ENCODE measurements at places on chromosomes 4 and X. TPM values are rescaled to one million over a fixed set of nuclear protein-coding genes. Genes with fewer than 3 reads are reported as not detected.

RAB40A gene
- 0.65 TPM for polyA plus RNA-seq

TLR3 gene
- 1.6 TPM for polyA plus RNA-seq

SPANXA2 gene
- not detected for polyA plus RNA-seq

NRK gene
- 227 TPM for polyA plus RNA-seq

TMEM47 gene
- 77.3 TPM for polyA plus RNA-seq

BEND4 gene
- 0.12 TPM for polyA plus RNA-seq

SSX4 gene
- not detected for polyA plus RNA-seq

DNA sequence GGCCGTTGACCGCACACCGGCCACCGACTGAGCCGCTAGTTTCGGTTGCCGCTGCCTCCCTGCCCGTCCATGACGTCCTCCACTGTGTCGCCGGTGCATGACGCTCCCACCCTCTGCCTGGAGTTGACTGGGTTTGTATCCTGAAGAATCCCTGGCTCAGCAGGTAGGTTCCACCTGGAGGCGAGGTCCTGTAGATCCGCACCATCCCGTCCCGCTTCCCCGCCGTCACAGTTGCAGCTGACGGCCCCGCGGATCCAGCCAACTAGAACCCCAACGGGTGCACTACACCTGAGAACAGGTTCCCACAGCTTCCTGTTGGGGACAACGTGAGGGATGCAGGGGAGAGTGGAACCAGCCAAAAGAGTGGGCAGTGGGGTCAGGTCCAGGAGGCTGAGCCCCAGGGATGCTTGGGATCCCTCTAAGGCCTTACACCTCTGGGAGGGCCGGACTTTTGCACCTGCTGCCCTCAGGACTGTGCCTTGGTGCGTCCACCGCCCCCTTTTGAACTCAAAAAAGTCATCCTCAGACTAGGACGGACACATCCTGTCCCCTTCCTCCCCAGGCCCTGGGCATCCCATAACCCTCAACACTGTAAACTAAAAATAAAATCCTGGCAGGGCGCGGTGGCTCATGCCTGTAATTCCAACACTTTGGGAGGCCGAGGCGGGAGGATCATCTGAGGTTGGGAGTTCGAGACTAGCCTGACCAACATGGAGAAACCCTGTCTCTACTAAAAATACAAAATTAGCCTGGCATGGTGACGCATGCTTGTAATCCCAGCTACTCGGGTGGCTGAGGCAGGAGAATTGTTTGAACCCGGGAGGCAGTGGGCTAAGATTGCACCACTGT is 1.1 kb upstream of the SLBP start:
- no peak for DNase-seq

- DNase-seq: no peak
These were observed 10.8 kb downstream of the AWAT2 start for GRCh38 chrX:70038951-70039350.

DNA sequence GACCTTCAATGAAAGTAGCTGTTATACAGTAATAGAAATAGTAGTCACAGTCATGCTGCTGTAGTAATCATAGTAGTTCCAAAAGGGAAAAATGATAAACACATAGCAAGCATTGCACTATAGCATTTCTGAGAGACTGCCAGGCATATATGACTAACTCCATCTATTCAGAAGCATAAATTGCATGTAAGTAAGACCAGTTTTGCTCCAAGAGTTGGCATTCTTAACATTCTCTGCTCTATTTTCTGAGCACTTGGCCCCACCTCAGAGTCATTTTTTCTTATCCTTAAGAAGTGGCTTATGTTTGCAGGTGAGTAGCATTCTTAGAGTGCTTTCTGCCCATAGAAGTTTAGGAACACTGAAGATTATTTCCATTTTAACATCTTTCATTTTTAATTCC is 490.3 kb upstream of the TECRL start:
- no peak for DNase-seq

GRCh38 chr4:23881052-23881501 is 8.8 kb downstream of the PPARGC1A start:
- DNase-seq: no peak

DNA sequence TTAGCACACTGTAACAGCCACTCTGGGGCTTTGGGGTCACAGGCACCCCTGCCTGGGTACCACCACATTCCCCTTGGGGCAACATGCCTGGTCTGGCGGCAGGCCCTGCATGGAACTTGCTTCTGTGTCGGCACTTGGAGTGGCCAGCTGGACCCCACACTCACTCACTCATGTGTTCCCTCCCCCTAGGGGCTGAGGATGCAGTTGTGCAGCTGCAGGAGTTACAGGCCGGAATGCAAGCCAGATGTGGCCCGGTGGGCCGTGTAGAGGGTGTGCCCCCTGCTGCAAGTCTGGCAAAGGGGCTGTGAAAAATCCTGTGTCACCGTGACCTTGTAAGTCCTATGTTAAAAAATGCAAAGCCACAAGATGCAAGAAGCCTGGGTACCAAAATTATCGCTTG is 34.2 kb downstream of the ATXN3L start:
- DNase-seq: no peak

- no peak for DNase-seq
These were observed 38.9 kb upstream of the PLAC8 start for GRCh38 chr4:83153417-83153816.

DNA sequence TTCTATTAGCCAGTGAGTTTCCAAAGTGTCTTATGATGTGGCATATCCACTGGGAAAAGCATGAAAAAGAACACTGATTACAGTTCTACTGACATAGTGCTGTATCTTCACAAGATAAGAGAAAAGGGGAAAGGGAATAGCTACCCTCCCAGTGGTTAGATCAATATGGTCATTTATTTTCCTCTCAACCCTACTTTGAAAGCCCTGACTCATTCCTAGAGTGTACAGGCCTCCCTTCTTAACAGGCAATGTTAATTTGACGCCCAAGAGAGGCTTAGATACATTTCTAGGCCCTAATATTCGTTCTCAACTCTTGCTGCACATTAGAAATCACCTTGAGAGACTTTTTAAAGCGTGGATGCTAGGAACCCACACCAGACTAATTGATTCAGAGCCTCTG is 20.4 kb upstream of the BRS3 start:
- DNase-seq: no peak

- DNase-seq: no peak
These were observed 218.4 kb downstream of the ARHGAP10 start for GRCh38 chr4:147950261-147950660.

- no peak for DNase-seq
These were observed 15.7 kb downstream of the FHL1 start for GRCh38 chrX:136162827-136163570.

DNA sequence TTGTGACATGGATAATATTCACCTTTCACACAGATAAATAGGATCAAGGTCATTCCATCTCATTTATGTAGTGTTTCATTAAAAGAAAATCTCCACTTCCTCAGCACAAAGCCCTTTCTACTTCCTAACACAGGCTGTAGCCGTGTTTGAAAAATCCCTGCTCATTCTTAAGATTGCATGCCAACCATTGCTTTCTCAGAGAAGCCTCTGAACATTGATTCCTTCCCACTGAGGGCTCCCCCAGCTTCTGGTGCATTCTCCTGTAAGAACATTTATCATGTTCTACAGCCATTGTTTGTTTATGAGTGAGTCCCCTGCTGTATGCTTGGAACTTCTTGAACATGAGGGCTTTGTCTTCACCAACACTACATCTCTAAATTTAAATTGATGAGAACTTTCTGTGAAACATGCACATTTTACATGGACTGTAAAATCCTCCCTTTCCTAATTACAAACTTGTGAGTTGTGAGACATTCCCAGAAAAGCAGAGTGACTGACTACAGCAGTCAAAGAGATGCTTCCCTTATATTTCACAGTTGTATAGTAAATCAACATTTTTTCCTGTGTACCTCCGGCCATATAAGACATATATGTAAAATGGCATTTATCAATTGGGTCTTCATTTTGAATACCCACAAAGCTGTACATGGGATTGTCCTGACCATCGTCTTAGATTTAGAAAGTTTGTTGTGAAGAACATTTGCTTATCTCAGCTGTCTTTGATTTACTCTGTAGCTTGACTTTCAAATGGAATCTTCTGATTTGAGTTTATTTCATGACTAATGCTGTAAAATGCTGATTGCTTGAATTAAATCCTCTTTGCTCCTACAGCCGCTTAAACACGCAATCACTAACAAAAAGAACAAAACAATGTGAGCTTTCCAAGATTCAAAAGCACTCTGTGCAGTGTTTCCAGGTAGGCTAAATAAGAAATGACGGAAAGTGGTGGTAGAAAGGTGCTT is 600.5 kb upstream of the SLIT2 start:
- DNase-seq: no peak

DNA sequence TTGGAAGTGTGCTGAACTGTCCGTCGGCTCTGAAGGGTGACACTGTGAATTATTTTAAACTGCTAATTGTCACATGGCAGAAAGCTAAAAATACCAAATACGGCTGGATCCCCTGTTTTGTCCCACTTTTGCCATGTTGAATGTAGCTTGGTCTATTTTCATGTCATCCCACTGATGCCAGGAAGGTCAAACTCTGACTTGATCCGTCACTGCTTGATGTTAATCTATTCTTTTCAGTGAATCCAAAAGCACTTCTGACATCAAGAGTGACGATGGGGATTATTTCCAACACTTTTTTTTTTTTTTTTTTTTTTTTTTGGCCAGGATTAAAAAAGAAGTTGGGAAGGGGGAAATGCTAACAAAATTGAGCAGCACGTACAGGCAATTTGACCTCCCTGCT is 734.6 kb upstream of the TENM3 start:
- no peak for DNase-seq

DNA sequence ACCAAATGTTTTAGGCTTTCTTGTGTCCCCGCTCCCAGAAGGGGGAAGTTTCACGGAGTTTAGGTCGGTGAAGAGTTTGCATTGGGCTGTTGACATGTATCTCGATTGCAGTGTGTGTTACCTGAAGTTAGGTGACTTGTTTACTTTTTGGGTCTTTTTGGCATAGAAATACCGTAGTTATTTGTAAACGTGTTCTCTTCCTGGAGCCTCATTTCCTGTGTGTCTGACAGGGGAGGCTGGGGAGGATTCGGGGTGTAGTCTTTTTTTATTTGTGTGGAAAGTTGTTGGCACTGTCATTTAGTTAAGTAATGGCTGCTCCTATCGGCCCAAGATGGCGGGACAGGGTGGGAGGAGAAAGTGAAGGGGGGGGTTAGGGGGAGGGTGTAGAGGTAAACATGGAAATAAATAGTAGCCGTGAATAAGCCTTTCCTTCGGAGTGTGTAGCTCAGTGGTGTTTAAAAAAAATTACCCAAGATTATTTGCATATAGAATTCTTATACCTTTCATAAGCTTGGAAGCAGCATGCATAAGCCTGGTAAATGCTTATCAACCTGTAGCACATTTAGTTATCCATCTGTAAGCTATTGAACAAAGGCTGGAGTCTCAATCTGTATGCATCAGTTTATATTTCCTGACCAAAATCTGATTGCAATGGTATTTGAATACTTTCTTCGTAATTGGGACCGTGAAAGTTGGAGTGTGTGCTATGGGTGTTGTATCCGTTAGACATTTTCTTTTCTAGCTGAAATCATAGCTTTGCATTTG is 1.6 kb downstream of the KDM6A start:
- DNase-seq: peak; percentile 57

- no peak for DNase-seq
These were observed 8.8 kb downstream of the TMEM255A start for GRCh38 chrX:120302434-120302833.

GRCh38 chr4:82429728-82430192 is 502 bp downstream of the HNRNPDL start:
- DNase-seq: no peak

DNA sequence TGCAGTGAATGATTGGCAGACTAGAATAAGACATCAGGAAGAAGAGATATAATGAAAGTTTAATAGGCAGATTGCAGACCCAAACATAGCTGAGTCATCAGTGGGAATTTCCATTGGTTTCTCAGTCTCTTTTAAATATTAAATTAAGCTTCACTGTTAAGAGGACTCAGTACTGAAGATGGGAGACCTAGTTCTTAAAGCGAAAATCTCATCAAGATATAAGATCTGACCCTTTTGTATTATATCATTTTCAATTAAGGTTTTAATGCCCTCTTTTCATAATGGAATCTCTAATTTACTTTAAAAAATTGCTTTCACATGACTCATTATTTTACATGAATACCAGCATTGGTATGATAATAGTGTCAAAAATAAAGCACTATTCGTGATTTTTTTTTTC is 168.9 kb upstream of the ATOH1 start:
- DNase-seq: no peak

DNA sequence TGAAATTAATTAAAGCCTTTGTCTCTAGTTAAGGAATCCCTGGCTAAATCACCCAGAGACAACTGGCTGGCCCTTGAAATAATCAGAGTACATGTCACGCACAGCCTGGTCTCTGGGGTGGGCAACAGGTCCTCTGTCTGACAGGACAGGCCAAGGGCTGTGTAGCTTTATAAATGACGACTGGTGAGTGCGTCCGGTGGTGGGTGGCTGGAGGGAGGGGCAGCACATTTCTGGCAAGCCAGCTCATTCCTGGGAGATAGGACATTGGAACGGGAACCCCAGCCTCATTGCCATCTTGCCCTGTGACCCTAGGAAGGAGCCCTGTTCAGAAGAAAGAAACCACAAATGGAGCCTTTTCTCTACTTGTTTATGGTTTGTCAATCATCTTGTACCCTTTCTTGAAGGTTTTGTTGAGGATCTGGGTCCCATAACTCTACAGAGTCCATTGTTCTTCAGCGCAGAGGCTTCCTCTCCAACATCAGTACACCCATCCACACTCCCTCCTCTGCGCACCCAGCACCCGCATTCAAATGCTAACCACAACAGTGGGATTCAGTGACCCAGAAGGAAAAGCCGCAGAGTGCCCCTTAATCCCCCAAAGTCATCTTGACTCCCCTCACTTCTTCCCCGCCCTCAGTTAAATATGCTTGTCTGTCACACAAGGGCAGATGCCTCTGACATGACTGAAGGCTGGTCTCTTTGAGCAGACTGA is 368.1 kb downstream of the UNC5C start:
- DNase-seq: no peak

DNA sequence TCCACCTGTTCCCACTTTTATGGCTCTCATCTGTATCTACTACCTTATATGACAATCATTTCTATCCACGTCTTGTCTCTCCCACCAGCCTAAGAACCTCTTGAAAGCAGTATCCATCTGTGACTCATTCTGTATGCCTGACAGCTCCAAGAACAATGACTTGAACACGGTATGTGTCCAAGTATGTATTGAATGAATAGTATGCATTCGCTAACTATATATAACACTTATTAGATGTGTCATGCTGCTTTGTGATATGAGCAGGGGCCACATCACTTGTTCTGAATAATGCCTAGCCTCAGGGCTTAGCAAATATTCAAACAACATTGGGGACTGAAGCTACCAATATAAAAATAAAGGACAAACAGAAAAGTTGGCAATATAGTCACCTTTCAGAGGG is 4.9 kb downstream of the OPHN1 start:
- no peak for DNase-seq

Measured in muscle of back (tissue), 13 donors.